ENCODE measurements at places on chromosomes 3 and 15.
A peak's percentile ranks its signal among the peaks of the same experiment; 100 is the strongest.

DNA sequence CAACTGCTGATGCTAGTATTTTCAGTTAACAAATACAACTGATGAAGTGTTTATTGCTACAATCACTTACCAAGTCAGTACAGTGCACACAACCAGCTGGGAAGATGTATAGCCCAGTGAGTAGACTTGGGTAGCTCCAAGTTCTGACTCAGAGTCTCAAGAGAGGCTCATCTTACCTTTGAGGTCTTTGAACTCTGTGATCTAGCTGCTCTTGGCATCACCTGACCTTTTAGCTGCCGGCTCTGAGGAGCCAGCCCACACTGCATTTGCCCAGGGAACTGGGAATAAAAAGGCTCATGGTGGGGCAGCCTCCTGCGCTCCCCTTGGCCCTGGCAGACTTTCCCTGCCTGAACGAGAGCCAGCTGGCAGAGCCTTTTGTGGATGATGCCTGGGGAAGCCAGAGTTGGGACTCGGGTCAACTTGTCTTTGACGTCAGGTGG, 82.6 kb downstream of the CEMIP start:
- DNase-seq, result no peak

DNA sequence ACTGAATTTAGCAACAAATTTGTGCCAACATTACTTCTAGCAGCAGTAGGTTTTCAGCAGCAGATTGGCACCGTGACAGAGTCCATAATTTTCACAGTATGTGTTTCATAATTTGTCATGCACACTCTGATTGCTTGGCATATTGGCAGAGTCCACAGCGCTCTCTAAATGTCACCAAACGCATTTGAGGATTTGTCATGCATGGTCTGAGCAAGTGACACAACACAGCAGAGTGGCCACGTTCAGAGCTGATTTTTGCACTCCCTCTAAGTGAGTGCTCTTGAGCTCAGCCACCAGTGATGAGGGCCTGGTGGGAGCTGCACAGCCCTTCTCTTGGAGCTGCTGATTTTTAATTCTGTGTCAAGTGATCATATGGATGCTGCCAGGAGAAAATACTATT, 1270.8 kb downstream of the ROBO1 start:
- DNase-seq, result no peak

GRCh38 chr3:12998648-12999047, 74.6 kb downstream of the IQSEC1 start:
- no peak for DNase-seq

- DNase-seq, result no peak
Observed at GRCh38 chr3:134084242-134084950, 54.7 kb upstream of the SLCO2A1 start.

GRCh38 chr3:191563722-191564121, 102.8 kb downstream of the PYDC2 start:
- no peak for DNase-seq

DNA sequence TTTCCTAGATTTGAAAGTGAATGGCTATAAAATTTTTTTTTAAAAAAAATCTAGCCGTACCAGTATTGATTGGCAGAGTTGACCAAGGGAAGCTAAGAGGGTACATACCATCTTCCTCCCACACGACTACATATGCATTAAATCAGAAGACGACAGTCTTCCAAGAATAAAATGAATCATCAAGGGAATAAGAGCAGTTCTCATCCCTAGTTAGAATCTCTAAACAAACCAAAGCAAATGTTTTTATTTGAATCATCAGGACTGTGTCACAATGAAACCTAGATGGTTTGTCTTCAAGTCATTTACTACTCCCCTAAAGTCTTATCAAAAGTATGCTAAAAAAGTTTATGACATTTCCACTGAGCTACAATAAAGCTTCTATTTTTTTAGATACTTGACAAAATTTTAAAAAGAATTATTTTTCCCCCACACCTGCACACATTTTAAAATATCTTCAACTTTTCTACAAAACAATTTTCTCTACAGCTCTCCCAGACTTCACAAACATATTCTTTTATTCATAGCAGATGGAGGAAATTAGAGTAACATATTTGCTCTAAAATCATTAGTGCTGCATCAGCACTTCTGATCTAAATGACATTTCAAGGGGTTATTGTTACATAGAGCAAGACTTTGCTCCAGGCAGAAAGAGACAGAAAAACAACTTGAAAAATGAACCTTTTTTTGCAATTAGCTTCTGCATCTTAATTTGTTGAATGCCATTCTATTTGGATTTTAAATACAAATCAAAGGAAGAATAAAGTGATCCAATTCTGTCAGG, 547.1 kb downstream of the FHIT start:
- no peak for DNase-seq

- DNase-seq, result no peak
Observed at GRCh38 chr3:127296166-127296565, 8.3 kb upstream of the PRR20G start.

- no peak for DNase-seq
Observed at GRCh38 chr3:125115640-125116039, 59.8 kb upstream of the HEG1 start.

GRCh38 chr3:19645093-19645492, 288.9 kb downstream of the EFHB start:
- DNase-seq, result no peak

- DNase-seq, result no peak
Observed at GRCh38 chr3:130934442-130935089, 40.7 kb downstream of the ATP2C1 start.

DNA sequence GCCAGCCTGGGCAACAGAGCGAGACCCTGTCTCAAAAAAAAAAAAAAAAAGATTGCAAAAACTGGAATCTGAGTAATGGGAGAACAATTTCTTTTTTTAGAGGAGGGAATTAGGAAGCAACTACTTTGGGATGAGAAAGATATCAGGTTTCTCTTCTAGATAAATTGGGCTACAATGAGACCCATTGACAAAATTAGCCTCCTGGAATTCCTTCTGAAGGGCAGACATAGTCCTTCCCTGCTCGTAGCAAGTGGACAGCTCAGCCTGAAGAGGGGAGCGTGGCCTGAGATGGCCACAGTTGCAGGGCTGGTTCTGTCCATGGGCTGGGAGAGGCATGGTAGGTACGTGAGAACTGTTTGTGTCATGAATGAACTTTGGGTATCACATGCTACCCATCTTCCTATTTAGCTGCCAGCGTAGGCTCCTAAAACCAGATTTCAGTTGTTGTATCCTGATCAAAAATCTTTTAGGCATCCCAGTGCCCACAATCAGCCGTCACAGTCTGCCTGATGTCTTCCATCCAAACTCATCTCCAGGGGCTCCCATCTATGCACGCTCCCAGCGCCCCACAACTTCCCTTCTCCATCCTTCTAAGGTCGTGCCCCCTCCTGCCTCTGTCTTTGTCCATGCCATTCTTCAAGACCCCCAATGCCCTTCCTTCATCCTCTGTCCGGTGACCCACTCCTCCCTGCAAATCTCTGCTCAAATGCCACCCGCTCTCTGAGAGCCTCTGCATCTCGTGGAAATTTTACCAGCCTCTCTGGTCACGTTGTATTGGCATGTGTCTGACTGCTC, 92.0 kb upstream of the NR2E3 start:
- DNase-seq, result no peak

- no peak for DNase-seq
Observed at GRCh38 chr3:7074217-7074616, 213.3 kb downstream of the GRM7 start.

DNA sequence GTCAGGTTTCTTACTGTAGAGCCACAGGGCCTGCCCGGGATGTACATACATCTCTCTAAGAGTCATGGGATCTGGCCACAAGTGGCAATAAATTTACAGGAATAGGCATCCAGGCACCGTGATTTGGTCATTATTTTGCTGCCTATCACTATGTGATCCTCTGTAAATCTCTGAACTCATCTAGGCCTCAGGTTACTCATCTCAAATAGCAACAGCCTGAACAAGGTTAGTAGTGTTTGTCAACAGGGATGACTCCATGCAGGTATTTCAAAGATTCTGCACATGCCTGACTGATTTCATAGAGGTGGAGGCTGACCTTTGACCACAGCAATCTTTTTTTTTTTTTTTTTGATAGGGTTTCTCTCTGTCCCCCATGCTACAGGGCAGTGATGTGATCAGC, 88.8 kb upstream of the TBL1XR1 start:
- DNase-seq, result no peak

DNA sequence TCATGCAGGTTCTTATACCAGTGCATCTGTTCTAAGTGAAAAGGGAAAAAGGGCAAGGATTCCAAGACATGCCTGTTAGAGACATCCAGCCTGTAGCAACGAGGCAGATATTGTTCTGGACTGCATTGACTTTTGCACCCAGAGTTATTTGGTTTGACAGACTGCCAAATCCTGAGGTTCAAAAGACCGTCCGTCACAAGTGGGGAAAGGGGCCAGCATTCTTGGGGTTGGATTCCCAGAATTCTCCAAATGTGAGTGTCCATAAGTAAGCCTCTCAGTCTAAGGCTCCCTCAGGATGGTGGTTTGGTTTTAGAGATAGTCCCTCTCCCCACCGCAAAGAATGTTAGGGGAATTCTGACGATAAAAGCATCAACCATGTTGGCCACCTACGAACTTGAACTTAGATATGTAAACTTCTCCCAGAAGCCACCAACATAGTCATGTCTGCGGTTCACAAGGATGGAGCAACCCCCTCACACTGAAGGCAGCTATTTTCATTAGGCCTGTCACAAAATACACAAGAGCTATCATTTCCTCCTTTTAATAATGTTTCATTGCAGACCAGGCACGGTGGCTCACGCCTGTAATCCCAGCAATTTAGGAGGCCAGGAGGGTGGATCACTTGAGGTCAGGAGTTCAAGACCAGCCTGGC, 13.6 kb upstream of the LACTB start:
- no peak for DNase-seq

GRCh38 chr15:100934726-100935125, 15.6 kb downstream of the LRRK1 start:
- DNase-seq, result no peak

GRCh38 chr15:78850941-78851755, 21.5 kb upstream of the MORF4L1 start:
- DNase-seq, result no peak

GRCh38 chr3:152359385-152360248, 90.9 kb downstream of the MBNL1 start:
- DNase-seq, result no peak

- no peak for DNase-seq
Observed at GRCh38 chr15:97893967-97894366, 66.5 kb upstream of the ARRDC4 start.

GRCh38 chr3:107632576-107632975, 109.8 kb downstream of the BBX start:
- DNase-seq, result no peak

DNA sequence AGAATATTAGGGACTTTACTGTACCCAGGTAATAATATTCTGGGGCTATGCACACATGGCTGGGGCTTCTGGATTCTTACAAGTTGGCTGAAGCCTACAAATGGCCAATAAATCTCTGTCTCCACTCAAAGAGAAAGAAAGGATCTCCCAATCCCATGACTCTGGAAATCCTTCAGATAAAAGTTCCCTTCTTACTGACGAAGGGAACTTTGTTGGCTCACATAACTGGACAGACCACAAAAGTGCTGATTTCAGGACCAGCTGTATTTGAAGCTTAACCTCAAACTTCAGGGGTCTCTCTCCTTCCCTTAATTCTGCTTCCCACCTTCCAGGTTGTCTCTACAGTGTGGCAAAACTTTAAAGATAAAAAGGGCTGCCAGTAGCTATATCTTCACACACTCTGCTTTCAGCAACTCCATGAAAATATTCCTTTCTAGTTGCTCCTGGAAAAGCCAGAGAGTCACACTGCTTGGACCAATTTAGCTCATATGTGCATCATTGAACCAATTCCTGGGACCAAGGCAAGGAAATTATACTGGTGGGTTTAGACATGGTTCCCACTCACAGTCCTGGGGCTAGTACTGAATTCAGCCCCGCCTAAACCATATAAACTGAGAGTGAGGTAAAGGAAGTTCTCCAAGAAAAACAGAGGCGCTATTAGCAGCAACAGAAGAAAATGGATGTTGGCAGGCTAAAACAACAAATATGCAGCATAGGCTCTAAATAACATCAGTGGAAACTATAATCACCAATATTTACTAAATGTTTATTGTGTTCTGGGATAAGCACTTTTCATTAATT, 290.0 kb upstream of the GADL1 start:
- DNase-seq, result no peak

DNA sequence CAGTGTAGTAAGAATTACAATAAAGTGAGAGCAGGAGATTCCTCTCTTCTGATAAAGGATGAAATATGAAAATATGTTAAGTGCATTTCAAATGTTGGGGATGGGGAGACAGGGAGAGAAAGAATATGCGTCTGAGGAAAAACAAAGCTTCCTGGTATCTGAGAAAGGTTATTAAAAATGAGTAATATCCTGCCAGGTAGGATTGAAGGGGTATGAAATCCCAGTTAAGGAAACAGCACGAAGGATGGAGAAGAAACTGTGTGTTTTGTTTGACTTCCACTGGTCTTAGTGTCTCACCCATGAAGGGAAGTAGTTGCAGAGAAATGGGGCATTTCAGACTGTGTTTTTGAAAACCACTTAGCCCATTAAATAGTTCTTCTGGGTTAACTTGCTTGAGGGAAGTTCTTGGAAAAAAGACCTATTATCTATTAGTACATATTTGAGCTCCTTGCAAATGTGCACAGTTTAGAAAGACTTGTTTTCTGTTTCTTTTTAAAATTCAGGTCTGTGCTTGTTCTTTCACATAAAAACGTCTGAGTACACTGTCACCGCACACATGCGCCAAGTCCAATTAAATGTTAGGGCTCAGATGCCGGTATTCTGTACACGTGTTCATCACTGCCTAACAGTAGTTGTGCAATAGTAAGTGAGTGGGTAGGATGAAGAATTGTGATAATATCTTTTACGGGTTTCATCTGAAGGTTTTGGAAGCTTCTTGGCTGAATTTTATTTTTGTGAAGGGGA, 196.1 kb upstream of the P2RY1 start:
- no peak for DNase-seq

- DNase-seq, result no peak
Observed at GRCh38 chr15:57100136-57100539, 181.7 kb downstream of the TCF12 start.

GRCh38 chr3:178810181-178810580, 261.4 kb downstream of the ZMAT3 start:
- DNase-seq, result no peak

- DNase-seq, result no peak
Observed at GRCh38 chr3:120302361-120302760, 17.3 kb upstream of the GPR156 start.

GRCh38 chr15:58447271-58448010, 15.7 kb downstream of the LIPC start:
- DNase-seq, result no peak

- DNase-seq, result peak; percentile 25
Observed at GRCh38 chr3:32733631-32734229, 48.7 kb downstream of the CNOT10 start.

GRCh38 chr3:188207941-188208515, 54.1 kb downstream of the LPP start:
- DNase-seq, result no peak

DNA sequence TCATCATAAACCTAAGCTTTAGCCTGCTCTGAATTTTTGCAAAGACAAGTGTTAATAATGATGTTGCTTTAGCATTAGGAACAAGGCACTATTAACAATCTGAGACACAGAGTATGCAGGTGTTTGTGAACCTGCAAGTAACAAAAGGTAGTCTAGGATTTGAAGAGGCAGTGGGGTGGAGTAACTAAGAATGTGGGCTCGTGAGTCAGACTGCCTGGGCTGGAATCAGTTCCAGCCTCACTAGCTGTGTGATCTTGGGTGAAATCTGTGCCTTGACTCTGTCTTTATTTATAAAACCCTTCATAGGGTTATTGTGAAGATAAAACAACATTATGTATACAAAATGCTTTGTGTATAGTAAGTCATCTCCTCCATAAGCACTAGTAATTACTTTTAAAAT, 610.6 kb upstream of the CFAP20DC start:
- DNase-seq, result no peak

- no peak for DNase-seq
Observed at GRCh38 chr15:25790000-25790660, 73.0 kb downstream of the ATP10A start.
